ENCODE measurements at places on chromosomes 2 and 18.

DNA sequence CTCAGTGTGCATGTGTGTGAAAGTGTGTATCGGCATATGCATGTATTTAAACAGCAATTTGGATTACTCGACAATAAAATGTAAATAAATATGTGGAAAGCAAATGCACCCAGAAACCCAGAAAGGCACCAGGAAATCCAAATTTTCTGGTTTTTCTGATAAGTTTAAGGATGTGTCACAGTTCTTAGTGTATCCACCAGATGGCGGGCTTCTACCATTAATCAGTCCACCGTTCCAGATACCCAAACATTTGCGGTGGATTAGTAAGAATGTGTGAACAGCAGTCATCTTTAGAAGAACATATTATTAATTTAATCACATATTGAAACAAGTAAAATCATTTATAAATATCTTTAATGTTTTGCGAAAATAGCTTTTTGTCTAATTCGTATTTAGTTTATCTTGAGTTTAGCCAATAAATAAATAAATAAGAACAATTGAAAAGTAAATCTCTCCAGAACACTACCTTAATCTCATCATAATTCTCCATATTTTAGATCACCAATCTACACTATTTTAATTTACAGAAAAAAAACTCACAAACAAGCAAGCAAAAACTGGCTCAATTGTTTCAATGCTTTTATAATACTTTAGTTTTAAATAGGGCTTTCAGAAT is 298.9 kb downstream of the DSEL start:
- peak; percentile 9 for DNase-seq

DNA sequence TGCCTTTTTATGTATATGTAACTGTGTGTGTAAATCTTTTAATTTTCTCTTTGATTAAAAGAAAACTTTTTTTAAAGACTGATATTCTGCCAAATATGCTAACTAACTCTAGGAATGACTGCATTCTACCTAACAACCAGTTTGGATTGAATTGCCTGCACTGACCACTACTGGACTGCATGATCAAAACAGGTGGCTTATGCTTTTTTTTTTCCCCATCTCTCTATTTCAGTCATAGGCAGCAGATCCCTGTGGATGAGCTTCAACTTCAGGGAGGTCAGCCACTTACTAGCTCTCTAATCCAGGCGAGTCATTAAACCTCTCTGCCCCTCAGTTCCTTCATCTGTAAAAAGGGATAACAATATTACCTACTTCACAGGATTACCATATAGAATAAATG is 138.6 kb upstream of the SERTAD2 start:
- DNase-seq = peak; percentile 22

DNA sequence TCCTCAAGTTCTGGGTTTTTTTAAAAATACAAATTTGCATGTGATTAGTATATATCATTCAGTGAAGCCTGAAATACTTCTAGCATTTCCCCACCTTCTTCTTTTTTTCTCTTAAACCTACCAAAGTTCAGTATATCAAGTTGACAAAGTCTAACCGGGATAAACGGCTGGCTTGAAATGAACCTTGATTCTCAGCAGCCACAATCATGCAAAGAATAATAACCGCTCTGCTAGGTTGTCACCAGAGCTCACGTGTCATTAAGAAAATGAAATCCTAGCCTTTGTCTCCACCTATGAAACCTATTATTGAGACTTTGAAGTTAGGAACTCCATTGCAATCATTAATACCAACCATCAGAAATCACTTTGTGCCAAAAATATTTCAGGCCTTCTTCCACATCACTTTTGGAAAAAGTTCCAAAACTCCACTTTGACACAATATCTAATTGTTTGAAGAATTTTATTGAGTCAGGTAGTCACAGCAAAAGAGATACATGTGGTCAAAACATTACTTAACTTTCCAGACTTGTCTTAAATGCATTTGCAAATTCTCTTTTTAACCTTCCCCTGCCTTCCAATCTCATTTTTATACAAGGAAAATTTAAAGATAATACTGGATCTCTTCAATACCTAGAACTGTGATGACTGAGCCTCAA is 285.6 kb upstream of the ACVR2A start:
- no peak for DNase-seq

DNA sequence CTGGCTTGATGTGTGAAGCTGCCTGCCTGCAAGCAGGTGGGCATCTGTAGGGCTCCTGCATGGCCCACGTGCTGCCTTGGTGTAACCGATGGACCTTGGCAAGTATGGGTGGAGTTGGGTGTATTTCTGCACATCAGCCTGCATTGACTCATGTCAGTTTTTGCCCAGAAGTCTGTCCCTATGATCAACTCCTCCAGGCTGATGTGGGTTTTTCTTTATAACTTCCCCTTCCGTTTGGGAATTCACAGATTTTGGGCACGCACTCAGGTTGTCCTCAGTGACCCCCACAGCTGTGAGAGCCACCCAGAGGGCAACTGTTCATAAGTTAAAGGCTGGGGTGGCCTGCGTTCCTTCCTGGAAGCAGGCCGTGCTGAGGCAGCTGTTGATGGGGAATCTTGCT is 123.3 kb downstream of the NCK2 start:
- no peak for DNase-seq

- DNase-seq = no peak
These were observed 333.0 kb upstream of the SLC14A2 start for GRCh38 chr18:45282101-45282812.

- DNase-seq = no peak
These were observed 146.6 kb upstream of the CHAC2 start for GRCh38 chr2:53620981-53621380.

DNA sequence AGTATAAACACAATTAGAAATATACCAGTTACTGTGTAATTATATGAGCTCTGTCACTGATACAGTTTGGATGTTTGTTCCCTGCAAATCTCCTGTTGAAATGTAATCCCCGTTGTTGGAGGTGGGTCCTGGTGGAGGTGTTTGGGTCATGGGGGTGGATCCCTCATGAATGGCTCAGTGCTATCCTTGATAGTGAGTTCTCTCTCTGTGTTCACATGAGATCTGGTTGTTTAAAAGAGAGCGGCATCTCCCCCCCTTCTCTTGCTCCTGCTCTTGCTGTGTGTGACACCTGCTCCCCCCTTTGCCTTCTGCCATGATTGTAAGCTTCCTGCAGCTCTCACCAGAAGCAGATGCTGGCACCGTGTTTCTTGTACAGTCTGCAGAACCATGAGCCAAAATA is 24.1 kb downstream of the MTX2 start:
- DNase-seq = no peak

DNA sequence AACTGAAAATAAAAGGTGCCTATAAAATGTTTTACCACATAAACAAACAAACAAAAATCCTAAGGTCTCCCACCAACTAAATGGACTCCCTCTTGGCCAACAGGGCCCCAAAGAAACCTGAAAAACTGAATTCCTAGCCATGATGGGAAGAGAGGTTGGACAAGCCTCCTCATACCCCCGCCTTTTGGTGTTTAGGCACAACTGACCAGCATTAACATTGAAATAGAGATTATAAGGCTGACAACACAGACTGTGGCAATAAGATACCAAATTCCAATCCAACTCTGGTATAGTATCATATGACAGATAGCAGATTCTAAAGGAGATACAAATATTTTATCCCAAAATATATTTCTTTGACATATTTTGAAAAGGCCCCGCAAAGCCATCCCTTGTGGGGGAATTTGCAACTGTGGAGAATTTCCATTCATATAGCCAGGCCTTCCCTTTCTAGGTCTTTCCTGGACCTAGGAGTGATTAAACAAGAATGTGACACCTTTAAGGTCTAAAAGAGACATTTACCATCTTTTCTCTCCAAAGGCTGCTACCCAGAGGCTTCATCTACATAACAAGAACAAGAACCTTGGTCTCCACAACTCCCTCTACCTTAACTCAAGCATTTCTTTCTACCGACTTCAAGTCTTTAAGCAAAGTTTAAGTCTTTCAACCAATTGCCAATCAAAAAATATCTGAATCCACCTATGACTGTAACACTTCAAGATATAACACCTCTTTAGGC is 80.0 kb downstream of the CHN1 start:
- no peak for DNase-seq

DNA sequence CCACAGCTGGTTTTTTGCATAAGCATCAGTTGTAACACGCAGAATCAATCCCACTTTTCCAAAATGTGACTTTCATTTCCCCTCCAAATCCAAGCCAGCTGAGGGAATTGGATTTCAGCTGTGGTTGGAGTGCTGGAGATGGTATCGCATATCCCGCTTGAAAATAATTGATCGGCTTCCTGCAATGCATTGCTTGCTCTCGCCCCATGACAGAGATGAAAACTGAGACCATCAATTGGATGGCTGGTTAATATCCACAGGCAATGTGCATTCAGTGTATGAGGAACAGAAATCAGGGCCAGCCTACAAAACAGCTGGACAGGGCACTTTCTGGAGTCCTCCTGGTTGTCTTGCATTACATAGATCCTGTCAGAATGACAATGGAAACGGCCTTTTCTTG is 135.3 kb downstream of the MAIP1 start:
- no peak for DNase-seq

DNA sequence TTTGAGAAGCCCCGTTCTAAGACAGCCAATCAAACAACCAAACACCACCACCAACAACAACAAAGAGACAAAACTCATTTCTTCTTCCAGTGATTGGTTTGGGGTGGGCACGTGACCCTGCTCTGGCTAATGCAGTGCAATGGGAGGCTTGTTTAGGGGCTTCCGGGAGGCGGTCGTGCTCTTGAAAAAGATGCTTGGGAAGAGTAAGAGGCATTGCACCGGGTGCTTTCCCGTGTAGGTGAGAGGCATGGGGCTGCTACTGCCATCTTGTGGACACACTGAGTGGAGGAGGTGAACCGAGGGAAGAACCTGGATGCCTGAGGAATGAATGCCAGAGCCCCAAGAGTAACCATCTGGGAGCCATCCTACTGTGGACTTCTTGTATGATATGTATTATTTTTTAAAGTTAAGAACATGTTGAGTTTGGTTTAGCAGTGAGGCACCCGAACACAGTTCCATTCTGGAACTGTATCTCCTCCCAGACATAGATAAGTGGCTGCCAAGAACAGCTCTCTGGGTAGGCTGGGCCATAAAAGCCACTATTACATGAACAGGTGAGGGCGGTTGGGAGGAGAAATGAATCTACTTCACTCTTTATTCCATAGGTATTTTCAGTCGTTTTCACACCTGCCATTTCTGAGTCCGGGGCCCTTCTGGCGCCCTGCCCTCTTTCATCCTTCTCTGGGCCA is 19.1 kb upstream of the ARHGAP25 start:
- peak; percentile 85 for DNase-seq

DNA sequence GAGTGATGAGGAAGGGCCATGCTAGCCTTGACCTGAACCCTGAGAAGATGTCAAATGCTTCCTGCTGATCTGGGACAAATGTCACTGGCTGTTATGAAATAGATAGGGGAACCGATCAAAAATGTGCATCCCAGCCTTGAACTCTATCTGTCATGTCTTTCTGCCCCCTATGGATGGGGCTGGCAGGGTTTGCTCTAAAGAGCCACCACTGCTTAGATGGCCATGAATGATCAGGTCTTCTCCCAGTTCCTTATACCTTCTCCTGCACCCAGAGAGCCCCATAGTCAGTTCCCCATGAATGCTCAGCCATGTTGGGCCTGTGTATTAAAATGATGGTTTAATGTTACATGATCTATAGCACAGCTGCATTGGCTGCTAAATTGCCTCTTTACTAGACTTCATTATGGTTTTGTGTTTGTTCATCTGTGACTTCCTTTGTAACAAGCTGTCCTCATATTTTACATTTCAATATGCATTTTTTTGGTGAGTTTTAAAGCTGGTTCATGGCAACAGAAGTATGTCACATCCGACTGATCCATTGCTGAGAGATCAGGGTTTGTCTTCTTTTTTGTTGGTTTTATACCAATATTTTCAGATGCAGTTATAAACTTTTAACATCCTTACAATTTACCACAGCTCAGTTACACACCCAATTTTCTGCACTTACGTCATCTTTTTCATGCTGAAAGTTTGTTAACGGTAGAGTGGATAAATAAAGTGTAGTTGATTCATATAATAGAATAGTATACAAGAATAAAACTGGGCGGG is 56.3 kb upstream of the SMAD2 start:
- no peak for DNase-seq

DNA sequence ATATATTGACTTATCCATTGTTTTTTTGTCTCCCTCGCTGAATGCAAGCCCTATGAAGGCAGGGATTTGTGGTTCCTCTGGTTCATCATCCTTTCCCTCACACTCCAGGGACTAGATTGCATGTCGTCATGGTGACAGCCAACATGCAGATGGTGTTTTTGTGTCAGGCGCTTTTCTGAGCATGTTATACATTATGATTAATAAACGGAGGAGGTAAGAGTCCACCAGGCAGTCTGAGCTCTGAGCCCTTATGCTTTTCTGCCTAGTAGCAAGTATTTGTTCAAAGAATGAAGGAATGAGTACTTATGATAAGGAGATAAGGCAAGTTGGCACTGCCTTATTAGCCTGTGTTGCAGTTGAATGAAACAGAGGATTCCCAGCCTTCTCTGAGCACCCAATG is 181.6 kb downstream of the MGAT5 start:
- DNase-seq = no peak

DNA sequence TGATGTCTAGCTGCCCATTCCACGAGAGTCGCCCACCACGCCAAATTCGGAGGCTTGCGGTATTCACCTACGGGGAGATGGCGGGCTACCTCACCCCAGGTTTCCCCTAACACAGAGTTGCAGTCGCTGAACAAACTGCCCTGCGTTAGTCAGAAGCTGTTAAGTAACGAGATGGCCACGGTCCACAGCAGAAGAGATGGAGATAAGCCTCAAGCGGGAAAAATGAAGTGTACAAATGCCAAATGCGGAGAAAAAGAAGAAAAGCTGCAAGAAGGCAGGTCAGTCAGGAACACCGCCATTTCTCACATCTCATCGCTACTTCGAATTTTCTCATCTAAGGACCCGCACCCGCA is 425 bp downstream of the ASB3 start:
- DNase-seq = peak; percentile 37

GRCh38 chr2:230866756-230867523 is 2.2 kb downstream of the ITM2C start:
- no peak for DNase-seq

- DNase-seq = no peak
These were observed 119.9 kb upstream of the RND3 start for GRCh38 chr2:150607390-150607811.

GRCh38 chr2:109332880-109333279 is 203.9 kb downstream of the SH3RF3 start:
- no peak for DNase-seq

DNA sequence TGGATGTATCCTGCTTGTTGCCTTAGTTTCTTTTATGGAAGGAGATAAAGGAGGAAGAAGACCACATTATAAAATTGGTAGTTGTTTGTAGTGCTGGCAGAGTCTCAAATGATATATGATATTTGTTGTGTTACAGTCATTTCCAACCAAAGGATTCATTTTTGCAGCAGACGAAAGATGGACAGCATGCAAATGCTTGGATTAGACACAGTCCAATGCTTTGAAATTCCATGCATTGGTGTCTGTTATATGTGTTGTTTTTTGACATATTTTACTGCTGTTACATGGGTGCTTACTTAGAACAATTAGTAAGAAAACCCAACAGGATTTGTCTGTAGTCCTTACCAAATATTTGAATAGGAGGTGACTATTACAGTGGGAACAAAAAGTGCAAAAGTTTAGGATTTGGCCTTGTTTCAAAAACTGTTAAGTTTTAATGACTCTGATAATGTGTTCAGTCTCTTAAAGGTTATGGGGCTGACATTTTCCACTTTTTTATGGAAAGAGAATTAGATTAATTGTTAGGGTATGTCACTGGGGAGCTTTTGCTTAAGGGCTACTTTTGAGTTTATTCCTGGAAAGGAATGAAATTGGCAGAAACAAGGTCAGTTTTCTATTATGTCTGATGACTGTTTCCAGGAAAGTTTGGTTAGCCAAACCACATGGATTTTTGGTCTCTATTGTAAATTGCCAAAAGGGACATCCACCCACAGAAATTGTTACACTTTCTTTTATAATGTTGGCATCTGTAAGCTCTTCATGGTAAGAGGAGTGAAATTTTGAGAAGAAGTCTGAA is 229.4 kb upstream of the MMADHC start:
- no peak for DNase-seq

All from WERI-Rb-1 (cell line).